ENCODE measurements at places on chromosomes 6 and 20. TPM values are rescaled to one million over a fixed set of nuclear protein-coding genes. Genes with fewer than 3 reads are reported as not detected.

TGM2 gene
- total RNA-seq = 444 TPM

MCHR2 gene
- not detected for total RNA-seq

SMPD2 gene
- total RNA-seq = 10.3 TPM

ZBTB46 gene
- 5.6 TPM for total RNA-seq

RIMS4 gene
- not detected for total RNA-seq

WDR46 gene
- total RNA-seq = 86.5 TPM

TCEA2 gene
- 46.8 TPM for total RNA-seq

THBS2 gene
- 35.0 TPM for total RNA-seq
